Bladder microvascular endothelial cell (primary cell): ENCODE measurements at places on chromosomes 2 and 18. TPM values are rescaled to one million over a fixed set of nuclear protein-coding genes. Genes with fewer than 3 reads are reported as not detected.

The GRB14 gene
- 0.32 and 1.3 TPM in 2 replicates for total RNA-seq

The GATA6 gene
- total RNA-seq: 0.44 and 0.49 TPM in 2 replicates

The PDE6D gene
- total RNA-seq: 16.4 and 21.0 TPM in 2 replicates

The DYNAP gene
- total RNA-seq: not detected in 2 replicates

The KLHL14 gene
- 0.16 and 0.44 TPM in 2 replicates for total RNA-seq

The MYO7B gene
- total RNA-seq: under 0.01 and 0.06 TPM in 2 replicates

The PIGN gene
- 26.2 and 73.3 TPM in 2 replicates for total RNA-seq
